ENCODE measurements at places on chromosomes 5 and 9.

DNA sequence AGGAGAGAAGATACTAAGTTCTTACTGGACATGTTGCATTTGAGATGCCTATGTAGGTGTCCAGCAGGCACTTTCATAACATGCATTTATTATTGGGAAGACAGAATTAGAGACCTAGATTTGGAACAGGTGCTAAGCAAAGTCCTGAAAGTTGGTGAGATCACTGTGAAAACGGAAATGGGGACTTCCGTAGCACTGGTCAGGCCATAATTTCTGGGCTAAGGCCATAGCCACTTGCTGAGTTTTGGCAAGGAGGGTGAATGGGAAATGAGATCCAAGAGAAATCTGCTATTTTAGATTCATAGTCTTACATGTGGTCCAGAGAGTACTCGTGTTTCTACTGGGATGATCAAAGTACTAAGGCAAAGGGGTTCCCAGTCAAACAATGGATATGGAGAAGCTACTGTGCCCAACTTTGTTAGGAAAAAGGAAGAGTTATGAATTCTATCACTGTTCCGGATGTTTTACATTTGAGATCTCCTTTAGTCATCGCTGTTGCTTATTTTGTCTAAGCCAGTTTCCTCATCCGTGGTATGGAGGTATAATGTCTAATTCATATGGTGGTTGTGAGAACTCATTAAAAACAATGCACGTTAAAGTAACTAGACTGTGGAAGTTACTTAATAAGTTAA is 33.4 kb downstream of the TEK start:
- no peak for DNase-seq

DNA sequence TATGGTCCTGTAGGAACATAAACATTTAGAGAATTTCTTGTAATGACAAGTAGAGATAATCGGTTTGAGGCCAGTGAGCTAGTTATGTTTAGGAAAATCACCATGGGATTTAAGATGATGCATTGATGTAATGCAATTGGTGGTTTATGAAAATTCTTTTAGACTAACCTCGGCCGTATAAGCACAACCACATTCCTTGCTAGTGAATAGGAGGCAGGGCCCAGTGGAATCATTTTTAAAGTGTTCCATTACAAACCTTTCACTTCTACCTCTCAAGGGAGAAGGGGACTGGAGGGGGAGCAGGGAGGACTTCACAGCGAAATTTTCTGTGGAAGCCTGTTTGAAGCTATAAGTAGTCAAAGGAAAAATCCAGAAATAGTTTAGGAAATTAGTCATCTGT is 71.8 kb upstream of the NFIL3 start:
- peak; percentile 64 for DNase-seq

DNA sequence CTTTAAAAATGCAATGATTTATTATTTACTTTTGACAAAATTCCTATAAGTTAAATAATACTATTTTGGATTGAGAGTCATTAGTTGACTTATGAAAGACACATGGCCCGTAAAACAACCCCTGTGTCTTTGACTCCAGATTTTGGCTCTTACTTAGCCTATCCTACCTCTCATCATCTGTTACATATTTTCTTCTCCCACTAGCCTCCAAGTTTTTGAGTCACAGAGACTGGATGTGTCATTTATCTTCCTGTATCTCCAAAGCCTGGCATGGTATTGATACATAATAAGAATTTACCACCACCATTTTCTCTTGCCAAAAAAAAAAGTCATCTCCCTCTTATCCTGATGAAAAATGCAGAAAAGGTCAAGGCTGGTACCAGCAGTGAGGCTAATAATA is 99.9 kb downstream of the GABRB2 start:
- no peak for DNase-seq

- DNase-seq: no peak
These were observed 76.2 kb upstream of the IL6ST start for GRCh38 chr5:56070851-56071465.

DNA sequence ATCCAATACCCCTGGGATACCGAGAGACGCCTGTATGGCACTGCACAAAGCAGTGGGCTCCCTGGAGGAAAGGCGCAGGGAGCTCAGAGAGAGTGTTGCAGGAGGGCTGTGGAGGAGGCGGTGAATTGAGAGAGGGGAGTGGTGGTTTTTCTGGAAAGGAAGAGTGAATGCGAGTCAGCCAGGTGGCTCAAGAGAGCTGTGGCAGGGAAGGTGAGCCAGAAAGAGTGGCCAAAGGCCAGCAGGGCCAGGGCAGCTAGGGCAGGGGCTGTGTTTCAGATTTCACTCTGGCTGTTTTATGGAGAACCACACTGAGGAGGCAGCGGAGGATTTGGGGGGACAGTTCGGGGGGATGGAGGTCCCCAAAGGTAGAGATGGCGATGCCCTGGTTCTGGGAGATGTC is 13.0 kb upstream of the DAB2IP start:
- DNase-seq: no peak

GRCh38 chr5:178788381-178789085 is 58.1 kb upstream of the ZNF354A start:
- no peak for DNase-seq

GRCh38 chr9:128593039-128593438 is 40.7 kb downstream of the SPTAN1 start:
- no peak for DNase-seq

GRCh38 chr5:55899344-55899743 is 48.2 kb downstream of the IL31RA start:
- DNase-seq: peak; percentile 51

DNA sequence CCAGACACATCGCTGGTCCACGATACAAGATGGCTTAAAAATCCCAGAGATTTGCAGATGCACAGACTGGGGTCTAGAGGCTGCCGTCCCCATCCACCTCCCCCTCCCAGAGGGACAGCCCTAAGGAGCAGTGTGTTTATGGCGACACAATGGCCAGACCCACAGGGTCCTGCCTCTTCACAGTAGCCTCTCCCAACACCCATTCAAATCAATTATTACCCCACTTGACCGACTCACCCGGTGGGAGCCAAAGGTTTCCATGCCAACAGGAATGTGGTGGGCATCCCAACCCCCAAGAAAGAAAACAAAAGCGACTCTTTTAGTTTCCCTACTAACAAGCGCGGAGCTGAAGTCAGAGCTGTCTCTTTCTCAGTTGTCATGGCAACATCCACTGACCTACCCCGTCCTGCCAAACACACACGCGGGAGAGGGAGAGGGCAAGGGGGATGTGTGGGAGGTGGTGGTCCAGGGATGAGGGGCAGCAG is 209.0 kb downstream of the TTLL11 start:
- no peak for DNase-seq

GRCh38 chr5:55634866-55635265 is 77.3 kb downstream of the SLC38A9 start:
- DNase-seq: no peak

GRCh38 chr5:118678746-118679145 is 309.6 kb downstream of the DTWD2 start:
- no peak for DNase-seq

- DNase-seq: no peak
These were observed 2.4 kb downstream of the FUBP3 start for GRCh38 chr9:130581766-130582165.

GRCh38 chr9:13684656-13685055 is 405.2 kb upstream of the MPDZ start:
- DNase-seq: no peak

Data from PC-3 (cell line).